Anterior cingulate cortex (tissue), 58 donors: ENCODE measurements at places on chromosomes 16 and 17.

DNA sequence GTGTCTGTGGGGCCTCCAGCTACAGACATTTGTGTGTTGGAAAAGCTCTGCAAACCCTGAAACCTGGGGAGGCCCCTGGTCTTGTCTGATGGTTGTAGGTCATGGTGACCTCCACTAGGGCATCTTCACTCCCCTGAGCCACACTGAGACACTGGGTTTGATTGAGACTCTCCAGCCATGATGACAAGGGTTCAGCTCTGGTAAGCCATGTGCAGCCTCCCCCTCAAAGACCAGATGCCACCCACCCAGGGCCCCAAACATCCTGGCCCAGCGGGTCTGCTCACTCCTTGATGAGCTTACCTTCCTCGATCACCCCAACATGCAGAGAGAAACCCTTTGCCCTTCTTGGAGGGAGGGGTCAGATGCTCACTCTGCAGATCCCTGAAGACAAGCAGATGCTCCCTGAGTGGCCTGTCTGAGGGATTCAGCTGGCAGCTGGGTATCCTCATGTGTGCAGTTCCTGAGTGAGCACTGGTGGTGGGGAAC, 101.6 kb downstream of the METRNL start:
- DNase-seq, result no peak

GRCh38 chr16:86533767-86534351, 21.2 kb downstream of the MTHFSD start:
- DNase-seq, result peak; percentile 20

DNA sequence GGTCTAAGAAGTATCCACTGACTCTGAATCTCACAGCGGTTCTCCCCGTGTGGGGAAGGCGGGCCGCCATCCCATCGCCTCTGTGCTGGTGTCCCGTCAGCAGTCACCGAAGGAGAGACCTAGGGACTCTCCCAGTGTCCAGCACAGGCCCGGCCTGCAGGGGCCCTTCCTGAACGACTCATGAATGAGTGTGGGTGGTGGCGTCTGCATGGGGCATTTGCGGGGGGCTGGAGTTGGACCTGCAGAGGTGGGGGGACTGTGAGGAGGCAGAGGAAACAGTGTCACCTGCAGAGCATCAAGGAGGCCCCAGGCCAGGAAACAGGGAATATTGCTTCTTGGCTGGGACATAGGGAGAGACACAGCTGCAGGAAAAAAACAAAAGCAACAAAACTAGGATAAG, 10.3 kb downstream of the KCNG4 start:
- DNase-seq, result no peak

- DNase-seq, result no peak
Observed at GRCh38 chr16:1612320-1613111, at the start of gene CRAMP1. Gene CRAMP1, plus strand, starts transcription at chr16:1612360. Its CDS starts 2,280 bp downstream, at chr16:1614640.

- DNase-seq, result no peak
Observed at GRCh38 chr16:83891742-83892141, 7.2 kb upstream of the MLYCD start.

- DNase-seq, result no peak
Observed at GRCh38 chr16:29126616-29127015, 141.8 kb downstream of the LAT start.

DNA sequence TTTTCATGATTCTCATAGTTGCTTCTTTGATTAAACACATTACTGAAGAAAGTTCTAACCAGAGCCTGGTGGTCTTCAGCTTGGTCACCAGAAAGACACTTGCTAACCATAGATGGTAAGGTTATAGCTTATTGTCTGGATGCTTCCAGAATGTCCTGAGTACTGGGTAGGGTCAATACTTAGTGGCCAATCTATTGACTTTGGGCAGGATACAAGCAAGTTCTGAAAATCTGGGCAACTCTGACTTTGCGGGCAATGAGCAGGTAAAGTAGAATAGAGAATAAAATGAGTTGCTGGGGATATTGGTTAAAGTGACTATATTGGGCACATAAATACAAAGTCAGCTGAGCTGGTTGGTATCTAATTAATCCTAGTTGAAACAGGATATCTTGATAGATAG, 63.0 kb downstream of the ABCA8 start:
- DNase-seq, result no peak
